ENCODE measurements at places on chromosomes 12 and 14.

DNA sequence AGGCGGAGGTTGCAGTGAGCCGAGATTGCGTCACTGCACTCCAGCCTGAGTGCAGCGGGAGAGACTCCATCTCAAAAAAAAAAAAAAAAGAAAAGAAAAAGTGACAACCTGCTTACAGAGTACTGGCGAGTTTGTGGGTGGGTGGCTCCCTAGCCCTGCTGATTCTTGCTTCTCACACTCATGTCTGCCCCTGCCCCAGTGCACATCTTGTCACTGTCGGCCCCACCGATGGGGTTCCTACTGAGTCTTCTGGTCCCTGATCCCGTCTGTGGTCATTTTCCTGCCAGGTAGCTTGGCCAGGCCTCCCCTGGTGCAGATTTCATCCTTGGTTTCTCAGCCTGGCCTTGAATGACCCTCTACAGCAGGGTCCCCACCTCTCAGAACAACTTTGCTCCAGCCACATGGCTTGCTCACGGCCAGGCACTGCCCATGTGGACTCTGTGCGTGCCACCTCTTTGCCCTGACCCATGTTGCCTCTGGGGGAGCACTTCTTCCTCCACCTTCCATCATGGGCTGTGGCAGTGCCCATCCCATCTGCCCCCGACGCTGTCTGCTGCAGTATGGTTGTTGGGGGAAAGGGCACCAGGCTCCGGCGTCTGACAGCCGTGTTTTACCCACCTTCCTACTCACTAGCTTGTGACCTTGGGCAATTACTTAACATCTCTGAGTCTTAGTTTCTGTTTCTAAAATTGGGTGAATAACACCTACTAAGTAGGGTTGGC, 2.1 kb upstream of the PTPN6 start:
- no peak for DNase-seq

- DNase-seq = no peak
Measured at GRCh38 chr12:109953656-109954055, 42.5 kb downstream of the GIT2 start.

- no peak for DNase-seq
Measured at GRCh38 chr14:35438910-35439713, 34.6 kb upstream of the NFKBIA start.

GRCh38 chr14:104795781-104796686, 486 bp upstream of the AKT1 start:
- DNase-seq = peak; percentile 34

- DNase-seq = no peak
Measured at GRCh38 chr14:26522967-26523366, 74.9 kb downstream of the NOVA1 start.

DNA sequence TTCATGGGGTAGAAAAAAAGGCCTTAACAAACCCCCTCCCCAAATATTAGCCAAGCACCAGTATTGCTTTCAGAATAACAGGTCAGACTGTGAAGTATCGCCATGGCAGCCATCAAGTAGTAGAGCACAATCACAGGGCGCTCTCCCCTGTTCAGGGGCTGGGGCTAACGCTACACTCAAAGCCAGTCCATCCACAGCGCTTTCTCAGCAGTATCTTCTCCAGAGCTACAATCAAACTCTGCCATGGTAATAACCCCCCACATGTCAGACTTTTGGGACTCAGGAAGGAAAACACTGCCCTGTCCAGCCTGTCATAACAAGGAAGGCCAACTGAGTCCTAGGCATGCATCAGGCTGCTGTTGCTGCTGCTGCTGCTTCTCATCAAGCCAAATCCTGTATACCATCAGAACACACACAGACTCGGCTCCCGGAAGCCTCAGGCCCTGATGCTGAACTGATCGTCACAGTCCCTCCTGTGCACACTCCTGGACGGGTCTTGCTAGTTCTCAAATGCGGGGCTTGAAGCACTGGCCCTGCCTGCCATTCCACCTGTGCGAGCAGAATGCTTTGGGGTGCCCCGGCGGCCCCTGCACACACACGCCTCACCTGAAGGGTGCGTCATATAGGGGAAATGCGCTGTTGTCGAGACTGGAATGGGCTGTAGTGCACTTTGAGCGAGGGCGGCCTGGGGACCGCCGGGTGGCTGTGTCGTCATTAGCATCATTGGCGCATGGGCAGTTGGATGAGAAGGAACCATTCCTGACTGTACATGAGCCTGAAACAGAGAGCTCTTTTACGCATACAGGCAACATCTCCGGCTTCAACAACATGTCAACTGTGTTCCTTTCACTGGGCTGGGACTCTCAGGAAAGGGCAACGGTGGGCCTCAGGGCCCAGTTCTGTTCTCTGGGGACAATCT, 47.6 kb downstream of the SH2B3 start:
- no peak for DNase-seq

GRCh38 chr12:94092516-94093241, 55.7 kb upstream of the PLXNC1 start:
- DNase-seq = no peak

DNA sequence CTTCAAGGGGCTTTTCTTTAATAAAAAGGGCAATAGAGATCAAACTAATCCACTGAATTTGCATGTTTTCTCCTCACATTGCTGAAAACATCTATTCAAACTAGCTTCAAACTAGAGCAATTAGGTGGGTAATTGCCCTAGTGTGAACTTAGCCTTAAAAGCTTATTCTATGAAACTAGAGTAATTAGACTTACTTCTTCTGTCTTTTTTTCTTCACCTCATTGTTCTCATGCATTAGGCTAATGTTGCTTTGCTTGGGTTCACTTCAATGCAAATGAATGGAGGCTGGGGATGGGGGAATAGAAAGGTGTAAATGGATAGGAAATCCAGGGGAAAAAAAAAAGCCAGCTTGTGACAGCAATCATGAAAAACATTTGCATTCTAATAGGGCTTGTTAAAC, 414.8 kb upstream of the LMO3 start:
- DNase-seq = no peak

- no peak for DNase-seq
Measured at GRCh38 chr12:51621156-51621922, 30.3 kb downstream of the SCN8A start.

DNA sequence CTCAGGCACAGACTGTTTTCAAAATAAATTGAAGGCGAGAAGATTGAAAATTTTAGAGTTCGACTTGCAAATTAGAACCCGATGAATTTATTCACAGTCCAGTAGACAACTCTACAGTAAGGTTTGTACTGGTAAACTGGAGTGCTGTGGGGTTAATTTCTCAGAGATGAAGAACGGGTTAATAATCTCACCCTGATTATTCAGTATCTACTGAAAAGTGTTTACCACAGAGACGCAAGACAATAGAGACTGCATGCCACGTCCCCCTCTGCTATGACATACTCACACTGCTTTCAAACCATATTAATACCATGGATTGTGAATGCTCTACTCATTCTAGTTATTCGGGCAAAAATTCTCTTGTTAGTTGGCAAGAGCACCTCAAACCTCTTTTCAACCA, 36.1 kb downstream of the CFL2 start:
- no peak for DNase-seq

DNA sequence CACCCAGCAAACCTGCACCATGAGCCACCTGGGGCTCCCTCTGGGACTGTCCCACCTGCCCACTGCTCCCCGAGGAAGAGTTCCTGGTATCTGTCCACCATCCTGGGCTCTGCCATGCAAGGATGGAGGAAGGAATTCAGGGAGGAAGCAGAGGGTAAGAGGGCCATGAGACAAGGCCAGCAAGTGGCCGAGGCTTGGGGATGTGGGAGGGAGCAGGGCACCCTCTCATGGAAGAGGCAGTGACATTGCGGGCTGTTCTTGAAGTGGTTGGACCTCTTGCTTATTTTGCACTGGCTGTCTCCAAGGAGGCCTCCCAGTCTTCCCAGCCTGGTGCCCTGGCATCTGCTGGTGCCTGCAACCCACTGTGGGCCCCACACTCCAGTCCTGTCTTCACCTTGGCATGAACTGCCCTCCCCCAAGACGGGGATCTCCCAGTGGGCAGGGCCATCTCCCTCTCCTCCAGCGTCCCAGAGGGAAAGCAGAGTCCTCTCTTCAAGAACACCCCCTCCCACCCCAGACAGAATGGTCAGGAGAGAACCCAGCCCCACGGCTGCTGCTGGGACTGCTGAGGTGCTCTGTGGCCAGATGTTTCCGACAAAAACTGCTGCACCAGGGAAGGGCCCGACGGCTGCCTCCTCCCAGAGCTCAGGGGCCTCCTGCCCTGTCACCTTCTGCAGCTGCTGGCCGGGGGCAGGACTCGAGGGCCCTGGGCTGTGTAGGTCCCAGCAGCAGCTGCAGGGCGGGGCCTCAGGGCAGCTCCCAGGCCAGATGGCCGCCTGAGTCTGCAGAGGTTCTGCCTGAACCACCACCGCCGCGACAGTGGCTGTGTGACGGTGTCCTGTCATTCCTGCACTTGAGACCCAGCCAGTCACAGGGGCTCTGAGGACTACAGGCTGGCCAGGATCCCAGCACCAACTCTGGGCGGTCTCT, 1.8 kb upstream of the AKT1 start:
- DNase-seq = no peak

GRCh38 chr14:53437858-53438257, 284.7 kb upstream of the DDHD1 start:
- no peak for DNase-seq

GRCh38 chr12:32588604-32589003, 90.5 kb upstream of the DNM1L start:
- DNase-seq = no peak

DNA sequence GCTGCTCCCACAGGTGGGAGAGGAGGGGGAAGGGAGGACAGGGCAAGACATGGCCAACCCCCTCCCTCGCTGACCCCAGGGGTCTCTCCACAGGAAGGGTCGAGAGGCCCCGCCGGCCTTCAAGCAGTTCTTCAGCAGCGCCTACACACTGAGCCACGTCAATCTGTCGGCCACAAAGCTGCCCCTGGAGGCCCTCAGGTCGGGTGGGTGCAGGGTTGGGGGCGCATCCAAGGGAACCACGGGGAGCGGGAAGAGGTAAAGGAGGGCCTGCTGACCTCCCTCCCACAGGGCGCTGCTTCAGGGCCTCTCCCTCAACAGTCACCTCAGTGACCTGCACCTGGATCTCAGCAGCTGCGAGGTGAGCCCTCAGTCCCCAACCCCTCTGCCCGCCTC, 6.1 kb downstream of the CARMIL3 start:
- DNase-seq = no peak

GRCh38 chr14:86613126-86613525, 1083.2 kb downstream of the FLRT2 start:
- DNase-seq = no peak

GRCh38 chr12:75438059-75438754, 42.3 kb upstream of the GLIPR1 start:
- no peak for DNase-seq

DNA sequence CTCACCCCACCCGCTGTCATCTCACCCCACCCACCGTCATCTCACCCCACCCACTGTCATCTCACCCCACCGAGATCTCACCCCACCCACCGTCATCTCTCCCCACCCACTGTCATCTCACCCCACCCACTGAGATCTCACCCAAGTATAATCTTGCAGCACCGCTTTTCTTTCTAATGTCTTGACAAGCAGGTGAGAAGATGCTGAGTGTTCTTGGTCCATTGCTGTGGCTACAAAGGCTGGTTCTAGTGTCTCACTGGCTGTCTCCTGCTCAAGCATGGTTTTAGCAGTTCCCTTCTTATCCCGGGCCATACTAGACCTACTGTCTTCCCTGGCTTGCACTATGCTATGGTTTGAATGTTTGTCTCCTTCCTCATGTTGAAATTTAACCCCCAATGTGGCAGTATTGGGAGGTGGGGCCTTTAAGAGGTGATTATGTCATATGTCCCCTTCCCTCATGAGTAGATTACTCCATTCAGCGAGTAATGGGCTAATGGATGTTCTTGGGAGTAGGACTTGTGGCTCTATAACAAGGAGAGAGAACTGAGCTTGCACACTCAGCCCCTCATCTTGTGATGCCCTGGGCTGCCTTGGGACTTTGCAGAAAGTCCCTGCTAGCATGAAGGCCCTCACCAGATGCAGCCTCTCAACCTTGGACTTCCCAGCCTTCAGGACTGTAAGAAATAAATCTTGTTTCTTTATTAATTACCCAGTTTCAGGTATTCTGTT, 47.7 kb upstream of the PPP2R5C start:
- no peak for DNase-seq

DNA sequence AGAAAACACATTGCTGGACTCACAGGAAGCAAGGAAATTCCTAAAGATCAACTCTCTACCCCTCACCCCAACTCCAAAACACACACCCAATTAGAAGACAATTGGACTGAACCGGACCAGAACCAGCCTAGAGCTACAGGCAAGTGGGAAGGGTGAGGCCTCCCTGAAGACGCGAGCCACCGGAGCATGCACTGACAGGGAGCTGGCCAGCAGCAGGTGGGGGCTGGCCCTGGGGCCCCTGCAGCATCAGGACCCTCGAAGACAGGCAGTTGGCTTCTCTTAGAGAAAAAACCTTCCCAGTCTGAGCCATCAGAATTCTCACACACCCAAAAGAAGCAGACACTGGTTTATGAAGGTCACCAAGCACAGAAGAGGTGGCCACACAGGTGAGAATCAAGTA, 209.5 kb upstream of the DIO3 start:
- no peak for DNase-seq

- no peak for DNase-seq
Measured at GRCh38 chr14:104686624-104687517, 2.5 kb upstream of the INF2 start.

- no peak for DNase-seq
Measured at GRCh38 chr12:116718655-116719454, 19.0 kb downstream of the SPRING1 start.
